ENCODE measurements at places on chromosomes 3 and 15.

- no peak for DNase-seq
Observed at GRCh38 chr3:98612587-98612986, 19.2 kb upstream of the CPOX start.

DNA sequence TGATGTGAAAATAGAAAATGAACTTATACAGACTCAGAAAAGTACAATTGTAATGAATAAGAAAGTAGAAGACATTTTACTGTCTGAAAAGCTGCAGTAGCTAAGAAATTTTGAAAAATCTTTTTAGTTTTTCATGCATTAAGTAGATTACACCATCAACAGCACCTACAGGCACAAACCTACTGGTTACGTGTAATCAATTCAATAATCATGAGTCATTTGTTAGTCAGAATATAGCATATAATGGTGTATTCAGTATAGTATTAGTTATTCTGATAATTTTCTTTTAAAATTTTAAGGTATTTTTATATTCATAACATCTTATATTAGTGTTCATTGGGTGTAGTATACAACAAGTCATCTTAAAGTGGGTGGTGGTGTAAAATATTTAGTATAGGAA, 550.5 kb upstream of the GBE1 start:
- DNase-seq: no peak

GRCh38 chr15:78313383-78313782, 14.0 kb upstream of the SKIC8 start:
- no peak for DNase-seq

DNA sequence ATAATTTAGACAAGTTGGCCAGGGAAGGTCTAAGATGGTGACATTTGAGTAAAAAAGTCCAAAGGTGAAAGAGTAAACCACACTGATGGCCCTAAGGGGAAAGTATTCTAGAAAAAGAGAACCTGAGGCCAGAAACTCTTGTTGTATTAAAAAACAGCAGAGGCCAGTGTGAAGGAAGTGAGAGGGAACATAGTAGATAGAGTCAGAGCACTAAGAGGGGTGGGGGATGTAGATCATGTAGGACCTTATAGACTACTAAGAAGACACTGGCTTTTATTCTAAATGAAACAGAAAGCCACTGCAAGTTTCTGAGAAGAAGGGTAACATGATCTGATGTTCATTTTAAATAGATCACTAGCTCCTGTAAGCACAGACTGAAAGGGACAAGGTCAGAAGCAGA, 14.5 kb downstream of the POLQ start:
- DNase-seq: no peak

DNA sequence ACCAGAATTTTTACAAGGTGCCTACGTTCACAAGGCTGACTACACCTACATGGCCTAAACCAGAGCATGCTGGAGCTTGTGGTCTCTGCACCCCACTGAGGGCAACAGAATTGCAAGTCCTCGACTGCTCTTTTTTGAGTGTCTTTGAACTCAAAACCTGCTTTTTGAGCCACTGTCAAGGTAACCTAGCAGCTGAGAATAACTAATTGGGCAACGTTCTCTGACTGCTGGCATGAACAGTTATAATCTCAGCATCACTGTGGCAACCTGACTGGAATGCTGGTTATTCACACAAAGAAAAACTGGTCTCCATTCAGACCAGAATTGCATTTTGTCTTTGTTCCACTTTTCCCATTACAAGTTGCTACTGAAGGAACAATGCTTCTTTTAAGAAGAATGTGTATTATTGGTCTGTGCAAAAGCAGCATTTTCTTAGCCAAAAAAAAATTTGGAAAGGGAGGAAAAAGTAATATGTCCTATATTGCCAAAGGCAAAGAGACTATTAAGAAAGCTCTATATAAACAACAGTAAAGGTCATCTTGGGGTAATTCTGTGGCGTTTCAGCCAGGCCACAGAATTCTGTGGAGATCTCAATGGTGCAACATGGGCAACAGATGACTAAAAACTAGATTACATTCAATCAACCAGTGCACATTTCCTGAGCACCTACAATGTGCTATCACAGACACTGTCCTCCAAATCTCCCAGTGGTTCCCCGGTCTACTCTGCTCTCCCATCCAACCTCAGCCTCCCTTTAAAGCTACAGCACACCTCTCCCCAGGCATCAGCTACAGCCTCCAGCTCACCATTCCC, 76.8 kb downstream of the TNIK start:
- DNase-seq: peak; percentile 47

DNA sequence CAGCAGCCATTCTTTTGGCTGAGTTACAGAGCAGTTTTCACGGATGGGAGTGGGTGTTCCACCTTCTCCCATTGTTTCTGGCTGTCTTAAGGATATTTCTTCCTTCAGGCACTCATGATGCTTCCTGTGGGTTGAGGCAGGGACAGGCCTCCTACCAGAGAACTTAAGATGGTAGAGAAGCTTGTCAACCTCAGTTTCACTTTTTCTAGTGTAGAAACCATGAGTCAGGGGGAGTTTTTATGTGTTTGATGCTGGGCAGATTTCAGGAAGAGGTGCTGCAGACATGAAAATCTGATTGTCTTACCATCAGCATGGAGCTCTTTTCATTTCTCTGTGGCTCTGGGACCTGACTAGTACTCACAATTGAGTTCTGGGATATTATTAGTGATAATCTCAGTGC, 48.7 kb upstream of the VEPH1 start:
- no peak for DNase-seq

DNA sequence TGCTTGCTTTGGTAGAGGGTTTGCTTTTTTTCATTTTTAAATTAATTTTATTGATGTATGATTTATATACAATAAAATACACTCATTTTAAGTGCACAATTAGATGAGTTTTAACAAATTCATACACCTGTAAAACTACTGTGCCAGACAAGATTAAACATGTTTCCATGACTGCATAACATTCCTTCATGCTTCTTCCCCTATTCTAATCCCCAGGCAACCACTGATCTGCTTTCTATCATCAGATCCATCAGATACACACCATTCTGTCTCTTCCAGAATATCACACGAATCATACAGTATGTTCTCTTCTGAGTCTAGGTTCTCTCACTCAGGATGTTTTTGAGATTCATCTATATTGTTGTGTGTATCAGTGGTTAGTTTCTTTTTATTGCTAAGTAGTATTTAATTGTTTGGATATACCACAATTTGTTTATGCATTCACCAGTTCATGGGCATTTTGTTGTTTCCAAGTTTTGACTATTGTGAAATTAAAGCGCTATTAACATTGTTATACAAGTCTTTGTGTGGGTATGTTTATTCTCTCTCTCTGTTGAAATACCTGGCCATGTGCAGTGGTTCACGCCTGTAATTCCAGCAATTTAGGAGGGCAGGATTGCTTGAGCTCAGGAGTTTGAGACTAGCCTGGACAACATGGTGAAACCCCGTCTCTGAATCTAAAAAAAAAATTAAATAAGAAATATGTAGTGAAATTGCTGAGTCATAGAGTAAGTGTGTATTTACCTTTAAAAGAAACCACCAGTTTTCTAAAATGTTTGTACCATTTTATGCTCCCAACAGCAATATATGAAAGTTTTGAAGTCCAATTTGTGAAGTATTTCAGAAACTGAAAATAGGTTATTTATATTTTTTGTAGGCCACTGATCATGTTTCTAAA, 7.0 kb upstream of the TFG start:
- no peak for DNase-seq

- DNase-seq: no peak
Observed at GRCh38 chr3:194935061-194935460, 249.4 kb downstream of the FAM43A start.

- no peak for DNase-seq
Observed at GRCh38 chr15:48432688-48433087, 101.5 kb downstream of the DUT start.

GRCh38 chr15:95141486-95141885, 910.1 kb downstream of the MCTP2 start:
- peak; percentile 84 for DNase-seq

GRCh38 chr15:77781151-77781945, 148.6 kb upstream of the LINGO1 start:
- DNase-seq: no peak

- DNase-seq: peak; percentile 87
Observed at GRCh38 chr3:149969110-149969939, 1.4 kb downstream of the PFN2 start.

DNA sequence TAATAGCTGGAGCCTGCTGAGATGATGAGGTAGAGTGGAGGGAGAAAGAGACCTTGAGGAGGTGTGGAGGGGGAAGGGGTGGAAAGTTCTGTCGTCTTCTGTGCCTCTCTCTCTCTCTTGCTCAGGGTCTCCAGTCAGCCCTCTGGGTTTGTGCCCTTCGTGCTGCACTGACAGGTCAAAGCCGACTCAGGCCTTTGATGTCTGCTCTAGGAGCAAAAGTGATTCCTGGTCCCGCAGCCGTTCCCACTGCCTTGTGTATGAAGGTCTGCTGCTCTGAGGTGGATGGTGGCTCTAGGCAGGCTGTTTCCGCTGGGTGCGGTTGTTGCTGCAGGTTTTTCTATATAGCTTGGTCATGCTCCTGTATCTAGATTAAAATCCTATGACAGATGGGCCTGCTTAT, 89.4 kb downstream of the IGF1R start:
- no peak for DNase-seq

GRCh38 chr3:22846566-22846965, 356.6 kb upstream of the UBE2E2 start:
- no peak for DNase-seq

DNA sequence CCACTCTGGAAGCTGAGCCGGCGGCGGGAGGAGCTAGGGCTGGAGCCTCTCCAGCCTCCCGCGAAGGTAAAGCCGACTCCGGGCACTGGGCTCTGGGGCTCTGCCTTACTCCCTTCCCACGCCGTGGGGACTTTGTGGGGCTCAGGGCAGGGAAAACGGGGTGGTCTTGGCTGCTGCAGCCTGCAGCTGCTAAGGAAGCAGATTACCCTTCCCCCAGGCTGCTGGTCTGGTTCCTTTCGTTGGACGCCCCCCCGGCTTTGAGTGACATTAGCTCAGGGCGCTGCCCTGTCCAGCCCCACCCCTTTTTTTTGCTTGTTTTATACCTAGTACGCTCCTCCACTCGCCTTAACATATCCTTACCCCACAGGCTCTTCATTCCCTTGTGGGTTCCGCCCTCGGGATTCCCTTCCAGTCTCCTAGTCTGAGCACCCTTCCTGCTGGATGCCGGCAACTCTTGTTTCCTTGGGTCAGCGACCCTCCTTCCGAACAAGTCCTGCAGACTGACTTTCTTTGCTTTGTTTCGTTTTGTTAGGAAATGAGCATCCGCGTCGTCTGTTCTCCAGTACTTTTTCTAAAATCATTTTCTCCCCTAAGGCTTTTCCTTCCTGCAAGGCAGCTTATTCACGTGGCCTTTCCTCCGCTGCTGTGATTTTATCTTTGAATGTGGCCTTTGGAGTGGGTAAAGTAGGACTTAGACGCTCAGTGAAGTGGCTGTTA, 551 bp downstream of the DNAJC13 start:
- peak; percentile 58 for DNase-seq

DNA sequence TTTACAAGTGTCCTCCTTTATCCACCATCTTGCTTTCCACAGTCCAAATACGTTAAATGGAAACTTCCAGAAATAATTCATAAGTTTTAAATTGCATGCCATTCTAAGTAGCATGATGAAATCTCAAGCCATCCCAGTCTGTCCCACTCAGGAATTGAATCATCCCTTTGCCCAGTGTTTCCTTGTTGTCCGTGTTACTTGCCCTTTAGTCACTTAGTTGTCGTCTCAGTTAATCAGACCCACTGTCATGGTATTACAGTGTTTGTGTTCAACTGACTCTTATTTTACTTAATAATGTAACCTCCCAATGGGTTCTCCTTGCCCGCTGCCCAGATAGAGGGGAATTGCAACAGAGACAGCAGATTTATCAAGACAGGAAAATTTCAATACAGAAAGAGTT, 77.6 kb upstream of the NDN start:
- no peak for DNase-seq

GRCh38 chr15:44028349-44028748, 166.7 kb downstream of the FRMD5 start:
- DNase-seq: peak; percentile 58

Data from IMR-90 (cell line).